T47D (cell line): ENCODE measurements at places on chromosomes 1 and 21.

- no peak for DNase-seq
Measured at GRCh38 chr21:39680216-39680615, 64.8 kb upstream of the IGSF5 start.

DNA sequence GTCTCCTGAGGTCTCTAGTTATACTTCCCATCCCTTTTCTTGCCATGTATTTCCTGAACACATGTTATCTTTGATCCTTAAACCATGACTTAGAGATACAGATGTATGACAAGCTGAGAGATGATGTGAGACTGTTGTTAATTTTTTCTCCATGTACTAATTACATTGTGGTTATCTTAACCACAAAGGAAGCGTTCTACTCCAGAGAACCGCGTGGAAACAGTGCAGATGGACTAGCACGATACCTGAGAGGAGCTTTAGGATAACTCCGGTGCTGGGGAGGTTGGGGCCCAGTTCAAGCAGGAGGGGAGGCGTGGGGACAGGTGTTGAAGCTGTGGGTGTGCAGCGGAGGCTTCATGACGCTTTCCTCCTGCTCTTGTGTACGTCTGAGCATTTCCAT is 17.5 kb downstream of the PDE9A start:
- no peak for DNase-seq

- DNase-seq = no peak
Measured at GRCh38 chr1:77333501-77333900, 51.7 kb downstream of the AK5 start.

GRCh38 chr1:231236938-231237337 is 4.1 kb upstream of the GNPAT start:
- DNase-seq = no peak

- no peak for DNase-seq
Measured at GRCh38 chr1:180994262-180994661, 28.4 kb downstream of the STX6 start.

DNA sequence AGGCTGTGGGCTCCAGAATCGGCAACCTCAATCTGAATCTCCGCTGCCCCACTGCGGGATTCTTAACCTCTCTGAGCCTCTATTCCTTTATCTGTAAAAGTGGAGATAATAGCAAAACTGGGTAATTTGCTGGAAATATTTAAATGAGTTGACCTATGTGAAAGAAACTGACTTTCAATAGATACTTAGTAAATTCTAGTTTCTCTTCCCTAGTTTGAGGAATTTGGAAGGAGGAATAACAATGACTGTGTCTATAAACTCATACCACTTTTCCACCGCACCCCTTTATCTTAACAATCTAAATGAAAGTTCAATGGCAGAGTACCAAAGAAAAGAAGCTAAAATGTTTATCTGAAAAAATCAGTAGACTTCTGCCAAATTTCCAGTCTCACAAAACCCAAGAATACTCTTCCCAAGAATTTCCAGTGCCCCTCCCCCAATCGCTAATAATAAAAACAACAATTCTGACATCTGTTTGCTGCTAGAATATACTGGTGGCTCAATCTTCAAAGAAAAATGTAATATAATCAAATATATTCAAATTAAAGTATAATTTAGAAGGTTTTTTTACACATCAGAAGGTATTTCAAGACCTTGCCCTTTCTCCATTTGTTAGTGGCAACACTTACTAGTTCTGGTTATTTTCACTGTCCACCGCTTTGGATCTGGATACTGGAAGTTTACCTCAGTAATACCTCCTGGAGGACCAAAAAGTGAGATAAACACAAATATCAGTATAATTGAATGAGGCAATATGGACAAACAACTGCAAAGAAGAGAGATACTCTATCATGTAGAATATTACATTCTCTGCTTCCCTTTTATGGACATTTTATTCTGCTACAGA is 171.2 kb downstream of the LTN1 start:
- DNase-seq = no peak

DNA sequence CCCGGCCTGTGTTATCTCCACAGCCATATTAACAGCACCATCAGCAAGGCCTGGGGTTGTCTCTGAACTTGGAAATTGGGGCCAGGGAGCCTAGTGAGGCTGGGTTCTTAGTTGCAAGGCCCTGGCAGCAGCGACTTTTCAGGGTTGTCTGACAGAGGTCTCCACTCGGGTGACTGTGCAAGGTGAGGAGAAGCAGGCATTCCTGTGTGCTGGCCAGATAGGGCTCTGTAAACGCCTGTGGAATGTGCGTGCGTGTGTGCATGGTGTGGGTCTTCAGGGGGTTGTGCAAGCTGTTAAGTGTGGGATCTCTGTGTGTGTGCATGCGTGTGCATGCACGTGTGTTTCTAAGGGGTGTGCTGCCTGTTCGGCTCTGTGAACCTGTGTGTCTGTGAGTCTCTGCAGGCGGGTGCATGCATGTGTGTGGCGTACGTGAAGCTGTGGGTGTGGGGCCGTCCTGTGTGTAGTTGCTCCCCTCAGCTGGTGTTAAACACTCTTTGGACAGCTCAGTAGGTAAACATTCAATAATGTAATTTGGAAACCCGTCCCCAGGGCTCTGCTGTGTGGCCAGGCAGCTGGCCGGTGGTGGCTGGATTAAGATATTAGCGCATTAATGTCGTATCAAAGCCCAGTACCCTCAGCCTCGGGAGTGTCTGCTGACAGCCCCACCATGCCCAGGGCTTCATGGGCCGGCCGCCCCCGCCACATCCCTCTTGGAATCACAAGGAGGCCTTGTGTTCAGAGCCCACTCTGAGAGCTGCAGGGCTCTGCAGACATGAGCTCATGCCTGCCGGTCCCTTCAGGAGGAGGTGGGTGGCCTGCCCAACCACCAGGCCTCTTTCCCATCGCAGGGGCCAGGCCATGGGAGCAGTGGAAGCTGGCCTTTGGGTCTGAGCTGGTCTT is 189.9 kb downstream of the FOXD2 start:
- DNase-seq = no peak

DNA sequence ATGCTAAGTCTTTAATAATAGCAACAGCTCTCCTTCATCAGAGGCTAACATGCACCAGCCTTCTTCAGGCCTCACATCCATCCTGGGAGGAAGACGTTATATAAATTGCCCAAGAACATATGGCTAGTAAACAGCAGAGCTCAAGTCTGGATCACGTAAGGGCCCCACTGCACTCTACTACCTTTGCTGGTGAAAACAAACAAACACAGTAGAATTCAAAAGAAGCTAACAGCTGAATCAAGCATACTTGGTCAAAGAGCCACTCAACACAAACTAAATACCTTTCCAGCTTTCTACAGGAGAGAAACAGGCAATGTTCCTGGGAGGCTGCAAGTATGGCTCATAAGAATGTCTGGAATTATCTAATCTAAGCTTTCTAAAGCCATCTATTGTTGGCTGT is 66.0 kb downstream of the WLS start:
- no peak for DNase-seq

- no peak for DNase-seq
Measured at GRCh38 chr1:12709091-12709491, 6.8 kb upstream of the AADACL3 start.

DNA sequence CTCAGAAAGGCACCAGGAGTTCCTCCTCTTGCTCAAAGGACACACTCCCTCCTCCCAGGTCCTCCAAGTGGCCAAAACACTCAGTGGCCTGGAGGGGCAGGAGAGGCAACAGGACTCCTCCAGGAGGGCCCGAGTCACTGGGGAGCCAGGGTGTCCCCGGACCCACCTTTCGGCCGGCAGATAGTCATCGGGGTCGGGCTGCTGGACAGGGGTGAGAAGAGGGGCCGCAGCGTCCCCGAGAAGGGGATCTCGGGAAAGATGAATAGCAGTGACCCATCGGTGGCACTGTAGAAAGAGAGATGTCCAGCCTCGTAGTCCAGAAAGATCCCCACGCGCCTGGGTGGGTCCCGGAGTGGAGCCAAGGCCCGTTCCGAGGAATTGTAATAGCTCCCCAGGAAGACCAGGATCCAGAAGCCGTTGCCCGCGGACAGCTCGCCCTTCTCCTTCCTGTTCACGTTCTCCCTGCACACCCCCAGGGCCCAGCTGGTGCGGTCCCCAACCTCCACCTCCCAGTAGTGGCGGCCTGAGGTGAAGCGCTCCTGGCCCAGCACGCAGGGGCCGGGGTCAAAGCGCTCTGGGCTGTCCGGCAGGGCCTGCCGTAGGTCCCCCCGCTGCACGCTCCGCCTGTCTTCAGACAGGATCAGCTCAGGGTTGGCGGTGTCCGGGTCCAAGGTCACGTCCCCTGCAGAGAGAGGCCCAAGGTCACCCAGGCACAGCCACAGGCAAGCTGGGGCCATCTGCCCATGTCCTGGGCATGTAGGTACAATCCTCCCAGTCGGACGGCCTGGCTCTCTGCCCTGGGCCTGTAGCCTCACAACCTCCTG is 11.9 kb downstream of the TRIM11 start:
- DNase-seq = no peak

DNA sequence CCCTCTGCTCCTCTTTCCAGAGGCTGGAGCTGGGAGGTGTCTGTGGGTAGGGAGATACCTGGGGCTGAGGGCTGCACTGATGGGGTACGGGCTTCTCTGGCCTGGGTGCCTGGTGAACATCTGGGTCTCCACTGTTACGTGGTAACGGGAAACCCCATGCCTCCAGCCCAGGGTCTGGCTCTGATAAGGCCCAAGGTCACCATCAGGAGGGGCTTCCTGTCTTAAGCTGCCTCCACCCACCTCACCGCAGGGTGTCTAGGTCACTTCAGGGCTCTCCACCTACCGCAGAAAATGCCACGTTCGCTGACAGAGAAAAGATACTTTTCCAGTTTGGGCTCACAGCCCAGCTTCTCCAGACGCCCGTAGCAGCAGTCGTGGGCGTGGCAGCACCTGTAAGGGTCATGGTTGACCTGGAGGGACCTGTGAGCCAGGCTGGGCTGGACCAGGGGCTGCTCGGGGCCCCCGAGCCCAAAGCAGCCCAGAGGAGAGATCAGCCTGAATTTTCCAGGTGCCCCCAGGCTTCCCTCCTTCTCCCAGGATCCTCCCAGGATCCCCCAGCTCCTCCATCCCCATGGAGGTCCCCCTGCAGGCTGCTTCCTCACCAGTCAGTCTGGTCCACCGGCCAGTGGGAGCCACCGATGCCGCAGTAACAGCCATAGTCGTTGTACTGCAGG is 1.3 kb downstream of the PLA2G2E start:
- no peak for DNase-seq

GRCh38 chr21:31577271-31577670 is 82.2 kb upstream of the SOD1 start:
- no peak for DNase-seq

DNA sequence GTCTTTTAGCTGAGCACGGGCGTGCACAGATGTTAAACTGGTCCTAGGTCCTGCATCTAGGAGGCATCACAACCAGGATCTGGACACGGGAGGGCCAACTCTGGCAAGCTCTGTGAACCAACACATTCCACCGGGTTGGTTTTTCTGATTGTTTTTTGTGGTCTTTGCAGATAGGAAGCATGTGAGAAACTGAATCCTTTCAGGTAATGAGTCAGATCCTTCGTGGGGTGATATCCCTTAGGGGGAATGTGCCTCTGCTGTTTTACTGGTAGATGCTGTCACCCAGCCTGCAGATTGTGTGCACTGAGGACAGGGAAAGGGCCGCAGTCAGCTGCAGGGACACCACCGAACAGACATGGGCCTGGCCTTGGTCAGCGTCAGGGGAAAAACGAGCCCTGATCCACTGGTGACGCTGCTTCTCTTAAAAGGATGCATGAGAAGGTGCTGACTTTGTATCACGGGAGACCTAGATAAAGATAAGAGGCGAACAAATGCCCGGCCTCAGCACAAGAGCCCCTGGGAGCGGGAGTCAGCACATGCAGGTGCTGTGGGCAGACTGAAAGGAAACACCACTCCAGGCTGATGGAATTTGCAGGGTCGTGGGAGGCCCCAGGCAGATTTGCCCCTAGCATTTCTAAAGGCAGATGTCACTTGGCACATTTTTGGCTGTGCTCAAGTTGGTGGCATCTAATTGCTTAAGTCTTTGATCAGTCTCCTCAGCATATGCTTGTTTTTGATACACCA is 51.1 kb downstream of the DOP1B start:
- no peak for DNase-seq

DNA sequence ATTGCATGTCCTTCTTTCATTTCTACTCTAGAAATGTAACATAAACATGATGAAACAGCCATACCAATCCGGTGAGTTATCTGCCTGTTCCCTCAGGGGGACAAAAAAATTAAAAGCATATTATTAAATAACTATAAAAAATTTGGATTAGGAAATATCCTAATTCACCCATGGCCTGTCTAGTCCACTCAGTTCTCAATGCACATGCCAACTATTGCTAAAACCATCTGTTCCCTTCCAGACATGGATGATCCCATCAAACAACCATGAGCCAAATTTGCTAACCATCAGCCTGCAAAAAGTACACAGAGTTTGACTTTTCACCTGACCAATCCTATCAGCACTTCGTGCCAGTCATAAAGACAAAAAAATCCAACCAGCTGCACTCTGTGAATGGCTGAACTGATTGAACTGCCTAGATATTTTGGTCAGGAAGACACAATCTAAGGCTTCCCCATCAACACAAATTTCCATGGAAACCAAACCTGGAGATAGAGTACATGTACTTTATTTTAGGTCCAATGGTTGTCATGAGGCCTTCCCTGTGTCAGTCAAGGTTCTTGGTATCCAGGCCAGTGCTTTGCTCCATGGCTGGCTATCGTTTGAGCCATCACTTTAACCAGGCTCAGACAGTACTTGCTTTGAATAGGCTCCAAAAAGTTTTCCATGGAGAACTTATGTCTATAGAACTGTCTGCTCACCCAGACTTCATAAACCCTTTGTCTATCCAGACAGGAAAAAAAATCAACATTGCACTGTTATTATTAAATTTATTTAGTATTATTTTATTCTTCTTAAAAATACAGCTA is 570.8 kb downstream of the LTN1 start:
- no peak for DNase-seq

GRCh38 chr21:37869661-37870060 is 46.6 kb downstream of the KCNJ6 start:
- no peak for DNase-seq

DNA sequence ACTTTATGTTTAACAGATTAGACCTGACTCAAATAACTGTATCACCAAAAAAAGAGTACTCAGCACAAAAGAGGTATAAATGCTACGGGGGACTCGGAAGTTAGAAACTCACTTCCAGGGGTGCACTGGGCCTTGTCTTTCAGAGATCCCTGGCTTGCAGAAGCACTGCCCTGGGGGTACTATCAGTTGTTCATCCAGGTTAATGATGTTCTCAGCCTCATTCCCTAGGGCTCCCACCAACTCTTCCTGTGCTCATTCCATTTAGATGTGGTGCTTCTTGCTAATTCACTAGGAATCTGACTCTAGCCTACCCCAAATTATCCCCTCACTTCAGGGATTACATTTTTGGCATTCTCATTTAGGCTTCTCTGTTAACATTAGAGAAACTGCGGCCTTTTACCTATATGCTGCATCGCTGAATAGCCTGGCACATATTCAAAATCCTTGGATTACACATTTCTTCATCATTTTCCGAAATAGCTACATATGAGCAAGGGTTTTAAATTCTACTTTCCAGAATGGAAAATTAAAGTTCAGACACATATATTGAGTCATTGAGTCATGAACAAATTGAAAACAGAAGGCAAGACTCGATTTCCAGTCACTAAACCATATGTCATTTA is 338.5 kb downstream of the KCTD3 start:
- no peak for DNase-seq
